ENCODE measurements at places on chromosomes 4 and X.

GRCh38 chr4:158443731-158444130, 78.0 kb upstream of the RXFP1 start:
- DNase-seq: no peak

DNA sequence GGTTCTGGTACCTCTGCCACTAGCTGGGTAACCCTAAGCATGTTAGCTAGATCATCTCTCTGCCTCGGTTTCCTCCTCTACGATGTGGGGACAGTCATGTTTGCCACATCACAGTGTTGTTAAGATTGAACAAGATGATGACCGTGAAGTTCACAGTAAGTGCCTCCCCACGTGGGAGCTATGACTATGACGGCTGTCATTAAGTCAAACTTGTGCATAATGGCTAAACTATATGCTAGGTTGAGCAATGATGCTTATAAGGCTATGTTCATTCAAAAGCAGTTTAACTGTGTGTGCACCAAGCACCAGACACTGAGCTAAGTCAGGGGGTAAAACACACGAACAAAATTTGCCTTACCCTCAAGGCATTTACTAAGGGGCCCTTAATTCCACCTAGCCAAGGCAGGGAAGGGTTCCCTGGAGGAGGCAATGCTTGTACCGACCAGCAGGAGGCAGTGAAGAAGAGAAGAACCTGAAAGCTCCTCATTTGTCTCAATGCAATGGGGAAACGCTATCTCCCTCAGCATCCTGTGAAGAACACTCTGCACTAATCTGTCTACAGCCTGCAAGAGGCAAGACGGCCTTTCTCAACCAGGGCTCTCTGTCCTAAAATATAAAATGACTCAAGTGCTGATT, 52.9 kb downstream of the MAP7D2 start:
- DNase-seq: no peak

DNA sequence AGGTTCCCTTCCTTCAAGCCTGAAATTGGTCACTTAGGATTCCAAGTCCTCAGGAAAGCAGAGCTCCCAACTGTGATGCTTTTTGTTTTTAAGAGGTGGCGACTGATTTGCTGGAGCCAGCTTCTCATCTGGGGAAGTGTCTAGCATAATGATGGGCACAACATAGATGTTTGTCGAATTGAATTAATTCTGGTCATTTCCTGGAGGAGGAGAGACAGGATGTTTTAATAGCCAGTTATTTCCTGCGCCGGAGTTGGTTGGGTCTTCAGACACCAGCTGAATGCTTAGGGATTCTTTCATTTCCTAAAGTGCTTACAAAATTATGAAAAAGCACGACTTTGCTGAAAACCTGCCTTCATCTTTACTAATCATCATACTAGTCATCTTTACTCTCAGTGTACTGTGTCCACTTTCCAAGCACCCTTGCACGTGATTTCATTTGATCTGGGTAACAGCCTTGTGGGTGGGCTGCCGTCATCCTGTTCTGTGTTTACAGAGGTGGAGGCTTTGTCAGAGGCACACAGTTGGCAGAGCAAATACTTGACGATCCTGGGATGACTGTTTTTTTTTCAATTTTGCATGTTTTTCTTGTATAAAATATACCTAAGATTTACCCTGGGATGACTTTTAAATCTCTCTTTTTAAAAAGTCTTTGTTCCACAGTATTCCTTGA, 49.5 kb downstream of the RGS12 start:
- DNase-seq: no peak

GRCh38 chr4:89929425-89930159, 34.9 kb downstream of the MMRN1 start:
- DNase-seq: no peak
